Small intestine (tissue), 16 donors: ENCODE measurements at places on chromosomes 2 and 18. TPM values are rescaled to one million over a fixed set of nuclear protein-coding genes. Genes with fewer than 3 reads are reported as not detected.

GRCh38 chr2:80244905-80245584, 59.5 kb downstream of the LRRTM1 start:
- no peak for DNase-seq

DNA sequence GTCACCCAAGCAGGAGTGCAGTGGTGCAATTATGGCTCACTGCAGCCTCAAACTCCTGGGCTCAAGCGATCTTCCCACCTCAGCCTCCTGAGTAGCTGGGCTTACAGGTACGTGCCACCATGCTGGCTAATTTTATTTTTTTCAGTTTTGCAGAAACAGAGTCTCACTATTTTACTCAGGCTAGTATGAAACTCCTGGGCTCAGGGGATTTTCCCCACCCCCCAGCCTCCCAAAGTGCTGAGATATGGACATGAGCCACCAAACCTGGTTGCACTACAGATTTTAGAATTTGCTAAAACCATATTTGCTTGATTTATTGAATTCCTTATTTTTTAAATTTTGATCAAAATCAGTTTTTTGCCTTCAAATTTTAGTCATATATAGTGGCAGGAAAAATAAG, 1553.4 kb downstream of the LRP1B start:
- DNase-seq, result no peak

DNA sequence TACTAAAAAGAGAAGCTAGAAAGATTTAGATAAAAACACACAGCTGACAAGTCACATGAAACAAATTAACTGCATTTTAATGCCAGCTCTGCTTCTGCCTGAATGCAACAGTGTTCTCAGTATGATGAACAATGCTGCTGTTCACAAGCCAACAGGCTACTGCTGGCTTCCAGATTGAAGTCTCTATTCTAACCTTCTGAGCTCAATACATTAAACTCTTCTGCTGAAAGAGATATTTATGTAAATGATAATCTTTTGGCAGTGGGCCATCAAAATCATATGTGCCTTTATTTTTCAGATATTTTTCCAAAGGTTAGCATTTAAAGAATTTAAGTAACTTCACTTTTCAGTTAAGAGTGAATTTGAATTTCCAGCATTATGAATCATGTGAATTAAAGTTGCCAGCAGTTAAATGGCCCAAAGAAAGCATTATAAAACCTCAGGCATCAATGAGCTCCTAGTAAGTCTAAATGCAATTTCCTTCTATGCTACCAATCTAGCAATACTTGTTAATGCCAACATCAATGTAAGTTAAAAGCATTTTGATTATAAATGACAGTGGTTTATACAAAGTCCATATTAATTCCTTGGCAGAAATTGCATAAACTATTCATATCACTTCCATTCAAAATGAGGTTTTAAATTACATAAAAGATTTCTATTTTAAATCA, 72.4 kb downstream of the ID2 start:
- no peak for DNase-seq

GRCh38 chr2:214436470-214436869, 25.6 kb downstream of the VWC2L start:
- DNase-seq, result no peak

DNA sequence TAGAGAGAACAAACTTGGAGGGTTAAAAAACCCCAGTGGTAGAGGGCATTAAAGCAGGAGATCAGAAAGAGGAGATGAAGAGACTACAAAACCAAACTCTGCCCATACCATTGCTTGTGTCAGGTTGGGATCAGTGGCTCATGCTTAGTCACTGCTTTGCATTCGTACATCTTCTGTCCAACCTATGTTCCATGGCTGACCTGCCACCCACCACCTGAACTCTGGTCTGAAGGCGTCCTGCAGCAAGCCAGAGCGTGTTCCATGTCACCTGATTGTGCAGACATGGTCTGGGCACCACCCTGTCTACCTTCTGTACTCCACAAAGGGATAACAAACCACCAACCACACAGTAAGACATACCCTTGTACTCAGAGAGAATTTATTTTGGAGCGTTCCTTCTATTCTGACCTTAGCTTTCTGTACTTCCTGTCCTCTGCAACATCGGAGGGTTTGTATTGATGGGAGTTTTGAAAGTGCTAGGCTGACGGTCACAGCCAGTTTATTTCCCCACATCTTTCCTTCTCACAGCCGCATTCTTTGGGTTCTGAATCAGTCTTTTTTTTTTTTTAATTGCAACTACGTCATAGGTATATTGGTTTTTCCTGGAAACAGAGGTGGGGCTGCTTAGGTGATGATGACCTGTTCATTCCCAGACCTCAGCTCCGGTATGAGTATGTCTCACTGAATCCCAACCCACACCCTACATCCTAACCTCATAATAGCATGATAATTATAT, 88.3 kb downstream of the SOWAHC start:
- DNase-seq, result peak; percentile 66

DNA sequence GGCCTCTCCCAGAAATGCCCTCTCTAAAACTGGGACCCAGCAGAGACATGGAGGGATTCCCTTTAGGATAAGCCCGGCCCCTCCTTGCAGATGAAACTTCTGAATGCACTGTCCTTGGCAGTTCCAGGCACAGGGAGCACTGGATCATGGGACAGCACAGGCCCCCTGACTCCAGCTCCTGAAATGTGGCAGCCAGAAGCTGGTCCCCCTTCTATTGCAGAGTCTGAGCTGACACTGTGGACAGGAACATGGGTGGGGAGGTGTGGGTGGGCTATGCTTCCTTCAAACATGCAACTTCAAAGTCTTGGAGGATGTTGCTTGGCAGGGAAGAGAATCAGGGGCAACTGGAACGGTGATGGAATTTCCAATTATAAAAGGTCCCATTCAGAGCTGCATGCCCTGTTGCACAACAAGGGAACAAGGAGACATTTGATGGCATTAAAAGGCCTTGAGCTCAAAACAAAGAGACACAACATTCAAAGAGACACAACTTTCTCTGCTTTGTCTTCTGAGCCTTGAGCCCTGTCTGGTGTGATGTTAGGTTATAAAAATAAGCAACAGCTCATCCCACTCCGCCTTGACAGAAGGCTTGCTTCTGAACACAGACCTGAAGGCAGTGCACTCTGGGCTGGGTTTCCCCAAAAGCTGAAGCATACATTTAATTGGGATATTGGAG, 239.0 kb downstream of the OSR1 start:
- DNase-seq, result no peak

DNA sequence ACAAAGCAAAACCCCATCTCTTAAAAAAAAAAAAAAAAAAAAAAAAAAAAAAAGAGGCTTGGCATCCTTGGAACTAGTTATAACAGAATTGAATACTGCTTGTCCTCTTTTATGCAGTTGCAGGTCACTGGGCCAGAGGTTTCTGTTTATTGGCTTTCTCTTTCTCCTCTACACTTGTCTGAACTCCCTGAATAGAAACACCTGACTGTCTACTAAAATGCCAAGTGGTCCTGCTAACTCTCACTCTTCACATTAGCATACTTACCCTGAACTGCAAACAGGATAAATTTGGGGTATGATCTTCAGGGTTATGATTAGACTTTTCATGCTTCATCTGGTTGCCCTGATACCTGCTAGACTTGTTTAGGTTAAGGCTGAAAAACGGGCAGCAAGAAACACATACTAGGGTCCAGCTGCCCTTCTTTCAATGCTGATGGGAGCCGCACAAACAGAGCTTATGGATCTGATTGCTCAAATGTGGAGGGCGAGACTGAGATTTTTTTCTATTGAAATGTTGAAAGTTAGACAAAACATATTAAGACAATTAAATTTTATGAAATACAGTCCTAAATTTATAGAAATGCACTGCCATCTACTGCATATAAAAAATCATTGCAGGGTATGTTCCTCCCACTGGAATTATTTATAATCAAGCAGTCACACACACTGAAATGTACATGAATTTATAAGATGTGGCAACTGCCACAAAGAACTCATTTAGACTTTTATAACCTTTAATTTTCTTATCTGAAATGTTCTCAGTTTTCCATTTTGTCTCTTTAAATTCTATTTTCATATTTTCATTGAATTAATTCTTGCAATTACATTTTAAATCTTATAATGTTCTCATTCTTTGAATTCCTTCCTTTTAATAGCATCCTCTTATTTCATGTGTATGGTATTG, 40.8 kb downstream of the GTF3C3 start:
- DNase-seq, result peak; percentile 3

DNA sequence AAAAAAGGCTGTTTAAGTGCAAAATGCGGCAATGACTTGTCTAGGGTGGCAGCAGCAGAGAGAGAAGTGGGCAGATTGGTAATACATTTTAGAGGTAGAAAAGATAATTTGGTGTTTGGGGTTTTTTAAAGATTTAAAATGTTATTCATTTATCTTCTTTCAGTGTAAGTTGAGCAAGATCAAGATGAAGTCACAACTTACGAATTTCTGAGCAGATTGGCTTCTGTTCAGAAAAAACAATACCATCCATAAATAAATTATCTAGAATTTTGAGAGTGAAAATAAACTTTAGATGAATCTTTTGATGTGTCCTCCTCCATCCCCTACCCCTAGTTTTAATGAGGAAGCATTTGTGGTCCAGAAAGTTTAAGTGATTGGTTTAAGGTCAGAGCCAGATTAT, 47.9 kb upstream of the FAM171B start:
- DNase-seq, result no peak

DNA sequence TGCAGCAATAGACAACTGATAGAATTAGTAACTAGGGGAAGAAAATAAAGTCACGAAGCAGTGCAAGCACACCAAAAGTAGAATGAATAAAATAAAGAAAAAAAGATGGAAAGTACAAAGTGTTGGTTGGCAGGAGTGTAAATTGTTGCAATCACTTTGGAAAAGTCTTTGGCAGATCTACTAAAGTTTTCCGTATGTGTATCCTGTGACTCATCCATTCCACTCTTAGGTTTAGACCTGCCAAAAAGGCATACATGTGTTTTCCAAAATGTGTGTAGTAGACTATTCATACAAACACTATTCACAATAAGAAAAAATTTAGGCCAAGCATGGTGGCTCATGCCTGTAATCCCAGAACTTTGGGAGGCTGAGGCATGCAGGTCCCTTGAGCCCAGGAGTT, 282.1 kb upstream of the FSIP2 start:
- no peak for DNase-seq

GRCh38 chr2:200738590-200738989, 73.1 kb upstream of the BZW1 start:
- no peak for DNase-seq

DNA sequence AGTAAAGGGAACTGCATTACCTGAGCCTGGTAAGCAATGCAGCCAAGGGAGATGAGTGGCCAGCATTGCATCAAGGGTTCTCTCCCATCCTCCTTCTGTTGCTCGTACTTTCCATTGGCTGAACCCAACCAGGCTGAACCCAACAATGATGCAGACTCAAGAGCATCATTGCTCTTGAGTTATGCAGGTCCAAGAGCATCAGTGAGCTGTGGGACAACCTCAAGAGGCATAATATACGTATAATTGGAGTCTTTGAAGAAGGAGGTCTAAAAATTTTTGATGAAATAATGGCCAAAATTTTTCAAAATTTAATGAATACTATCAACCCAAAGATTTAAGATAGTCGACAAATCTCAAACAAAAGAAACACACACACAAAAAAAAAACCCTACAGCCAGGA, 213.0 kb downstream of the RNF152 start:
- DNase-seq, result peak; percentile 16

DNA sequence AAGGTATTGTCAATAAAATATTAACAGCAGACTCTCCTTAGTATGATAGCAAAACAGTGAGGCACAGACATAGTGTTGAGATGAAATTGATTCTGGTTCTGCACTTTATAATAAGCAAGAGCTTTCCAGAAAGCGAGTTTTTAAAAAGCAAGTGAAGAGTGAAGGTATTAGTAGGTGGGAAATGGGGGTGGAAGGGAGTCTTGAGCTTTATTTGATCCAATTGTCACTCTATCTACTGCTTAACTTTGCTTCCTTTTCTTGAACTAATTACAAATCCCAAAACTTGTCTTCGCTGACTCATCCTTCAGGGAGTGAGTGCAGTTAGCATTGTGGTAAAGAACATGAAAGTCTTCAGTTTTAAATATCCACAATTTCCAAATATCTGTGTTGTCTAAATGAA, 120.6 kb upstream of the BOD1L2 start:
- no peak for DNase-seq

- no peak for DNase-seq
Measured at GRCh38 chr2:112577756-112578155, 6.7 kb upstream of the CHCHD5 start.

DNA sequence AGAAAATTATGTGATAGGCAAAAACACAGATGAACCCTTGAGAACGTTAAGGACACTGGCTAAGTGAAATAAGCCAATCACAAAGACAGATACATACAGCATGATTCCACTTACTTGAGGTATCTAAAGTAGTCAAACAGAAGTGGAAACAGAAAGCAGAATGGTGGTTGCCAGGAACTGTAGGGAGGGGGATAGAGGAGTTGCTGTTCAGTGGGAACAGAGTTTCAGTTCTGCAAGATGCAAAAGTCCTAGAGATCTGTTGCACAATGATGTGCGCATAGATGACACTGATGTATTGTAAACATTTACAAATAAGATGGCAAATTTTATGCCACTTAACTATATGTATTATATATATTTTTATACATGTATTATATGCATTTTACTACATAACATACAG, 59.7 kb downstream of the POLE4 start:
- DNase-seq, result no peak

DNA sequence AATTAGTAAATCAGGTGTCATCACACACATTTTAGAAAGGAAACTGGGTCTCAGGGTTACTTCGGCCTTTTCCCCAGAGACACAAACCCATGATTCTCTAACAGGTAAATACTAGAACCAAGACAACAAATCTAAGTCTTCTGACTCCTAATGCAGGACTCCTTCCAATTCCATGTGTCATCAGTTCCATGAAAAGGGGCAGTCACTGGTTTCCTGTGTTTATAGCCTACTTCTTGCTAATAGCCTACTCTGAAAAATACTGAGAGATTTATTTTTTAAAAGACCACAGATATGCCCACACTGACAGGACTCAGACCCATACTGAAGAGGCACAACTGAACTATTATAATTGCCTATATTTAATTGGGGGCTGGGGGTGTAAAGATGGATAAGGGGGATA, 33.0 kb downstream of the RAB1A start:
- DNase-seq, result no peak

GRCh38 chr2:78992807-78993517, 32.5 kb upstream of the REG3G start:
- DNase-seq, result peak; percentile 71

GRCh38 chr2:234869969-234870368, 81.8 kb upstream of the SH3BP4 start:
- DNase-seq, result no peak

The FRZB gene
- 2.5 TPM for polyA plus RNA-seq

The LAMA3 gene
- 9.7 TPM for polyA plus RNA-seq

The SAG gene
- not detected for polyA plus RNA-seq

The RAX gene
- polyA plus RNA-seq, result not detected

The IL36A gene
- 0.09 TPM for polyA plus RNA-seq

The MEP1B gene
- polyA plus RNA-seq, result 85.4 TPM

The RIT2 gene
- polyA plus RNA-seq, result not detected

The KLF7 gene
- 11.7 TPM for polyA plus RNA-seq

The TDRD15 gene
- polyA plus RNA-seq, result not detected

The MBD2 gene
- polyA plus RNA-seq, result 37.6 TPM

The KCNF1 gene
- polyA plus RNA-seq, result 0.25 TPM

The TUBA4B gene
- not detected for polyA plus RNA-seq

The REG3G gene
- polyA plus RNA-seq, result 5.1 TPM

The SATB2 gene
- 2.2 TPM for polyA plus RNA-seq

The CLEC4F gene
- 0.54 TPM for polyA plus RNA-seq

The LCT gene
- 47.2 TPM for polyA plus RNA-seq

The RAD51AP2 gene
- polyA plus RNA-seq, result not detected
